Naive thymus-derived CD8-positive, alpha-beta T cell (primary cell): ENCODE measurements at places on chromosomes 2 and 18. TPM values are rescaled to one million over a fixed set of nuclear protein-coding genes. Genes with fewer than 3 reads are reported as not detected.

LPIN1 gene
- 82.4 TPM for total RNA-seq

AMER3 gene
- not detected for total RNA-seq

ALPI gene
- total RNA-seq: not detected

LRATD1 gene
- total RNA-seq: not detected
